Stimulated activated CD4-positive, alpha-beta T cell treated with anti-CD3 and anti-CD28 coated beads, Interleukin-1b, Interleukin-23, amount 100 ng/mL, for 1 hour (primary cell): ENCODE measurements at places on chromosomes 4 and X.

DNA sequence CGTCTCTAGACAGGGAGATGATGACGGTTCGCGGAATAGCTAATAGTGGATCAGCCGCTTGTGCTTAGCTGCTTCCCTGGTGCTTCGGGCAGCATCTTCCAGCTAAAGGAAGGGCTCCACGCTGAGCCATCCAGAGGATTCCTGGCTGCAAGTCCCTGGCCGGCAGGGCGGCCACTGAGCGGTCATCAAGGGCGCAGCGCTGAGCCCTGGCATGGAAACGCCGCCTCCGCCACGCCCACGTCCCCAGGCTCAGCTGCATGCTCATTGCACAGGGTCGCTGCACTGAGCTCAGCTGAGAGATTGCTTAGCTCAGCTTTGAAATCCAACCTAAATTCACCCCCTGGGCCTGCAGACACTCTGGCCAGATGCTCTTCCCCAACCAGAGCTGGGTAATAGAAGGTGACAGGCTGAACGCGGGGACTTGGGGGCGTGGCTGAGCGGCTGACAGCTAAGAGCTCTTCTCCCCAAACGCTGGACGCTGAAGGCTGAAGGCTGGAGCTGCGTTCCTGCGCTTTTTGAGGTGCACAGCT is 118.2 kb upstream of the KIT start:
- no peak for DNase-seq

GRCh38 chr4:129344058-129344457 is 248.1 kb downstream of the C4orf33 start:
- DNase-seq: no peak

GRCh38 chr4:52579602-52580272 is 79.4 kb downstream of the USP46 start:
- DNase-seq: no peak

GRCh38 chr4:72063726-72064125 is 31.9 kb downstream of the NPFFR2 start:
- no peak for DNase-seq

- no peak for DNase-seq
These were observed 20.9 kb downstream of the SPIN3 start for GRCh38 chrX:56974408-56974807.

DNA sequence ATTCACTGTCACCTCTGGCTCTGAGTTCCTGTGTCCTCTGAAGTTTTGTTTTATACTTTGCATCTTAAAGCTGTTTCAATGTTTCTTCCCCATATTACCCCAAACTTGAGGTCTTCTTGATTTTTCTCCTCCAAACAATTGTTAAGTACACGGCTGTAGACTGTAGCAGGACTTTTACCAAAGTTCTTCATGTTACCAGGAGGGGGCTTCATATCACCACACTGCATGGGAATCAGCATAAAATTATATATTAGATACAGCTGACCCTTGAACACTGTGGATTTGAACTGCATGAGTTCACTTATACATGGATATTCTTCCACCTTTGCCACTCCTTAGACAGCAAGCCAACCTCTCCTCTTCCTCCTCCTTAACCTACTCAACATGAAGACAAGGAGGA is 56.6 kb downstream of the SPATA18 start:
- DNase-seq: no peak

- no peak for DNase-seq
These were observed 550.9 kb downstream of the GLUD2 start for GRCh38 chrX:121598356-121598755.

DNA sequence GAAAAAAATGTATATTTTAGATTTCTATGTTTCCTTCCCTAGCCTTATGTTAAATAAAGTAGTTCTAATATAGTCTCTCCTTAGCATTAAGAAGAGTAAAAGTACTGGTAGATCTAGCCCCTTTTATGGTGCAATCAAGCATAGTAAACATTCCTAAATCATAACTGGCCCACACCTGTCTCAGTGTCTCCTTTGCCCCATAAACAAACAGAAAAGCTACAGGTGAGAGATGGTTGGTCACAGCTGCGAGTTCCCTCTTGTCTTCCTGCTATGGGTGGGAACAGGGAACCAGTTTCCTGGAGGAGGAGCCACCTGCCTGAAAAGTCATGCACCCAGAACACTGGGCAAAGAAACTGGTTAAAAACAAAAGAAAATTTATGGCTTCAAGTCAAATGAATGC is 16.6 kb downstream of the SOWAHB start:
- DNase-seq: no peak

- no peak for DNase-seq
These were observed 84.6 kb downstream of the THOC2 start for GRCh38 chrX:123648028-123648810.

DNA sequence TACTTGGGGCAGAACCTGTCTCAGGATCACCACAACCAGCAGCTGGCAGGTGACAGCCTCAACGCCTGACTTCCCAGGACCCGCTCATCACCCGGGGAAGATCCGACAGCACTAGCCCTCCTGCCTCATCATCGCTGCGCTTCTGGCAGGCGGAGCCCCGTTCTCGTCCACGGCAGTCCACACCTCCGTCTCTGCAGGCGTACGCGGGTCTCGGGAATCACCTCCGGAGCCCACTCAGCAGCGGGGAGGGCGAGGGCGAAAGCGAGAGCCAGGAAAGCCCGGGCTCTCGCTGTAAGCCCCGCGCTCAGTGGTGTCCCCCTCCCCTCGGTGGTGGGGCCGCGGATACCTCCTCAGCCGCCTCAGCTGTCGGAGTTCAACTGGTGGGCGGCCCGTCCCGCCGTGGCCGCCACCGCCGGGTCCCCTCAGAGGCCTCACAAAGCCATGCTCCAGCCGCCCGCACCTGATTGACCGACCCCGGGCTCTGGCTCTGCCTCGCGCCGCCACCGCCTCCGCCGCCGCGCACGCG is 518 bp upstream of the CNKSR2 start:
- no peak for DNase-seq

GRCh38 chrX:154490414-154491083 is at the start of gene SLC10A3:
SLC10A3 (minus strand) TSS chrX:154490629; CDS start chrX:154488940, 1,689 bp downstream.
- peak; percentile 66 for DNase-seq

GRCh38 chr4:27115221-27115620 is 254.6 kb downstream of the STIM2 start:
- DNase-seq: no peak

DNA sequence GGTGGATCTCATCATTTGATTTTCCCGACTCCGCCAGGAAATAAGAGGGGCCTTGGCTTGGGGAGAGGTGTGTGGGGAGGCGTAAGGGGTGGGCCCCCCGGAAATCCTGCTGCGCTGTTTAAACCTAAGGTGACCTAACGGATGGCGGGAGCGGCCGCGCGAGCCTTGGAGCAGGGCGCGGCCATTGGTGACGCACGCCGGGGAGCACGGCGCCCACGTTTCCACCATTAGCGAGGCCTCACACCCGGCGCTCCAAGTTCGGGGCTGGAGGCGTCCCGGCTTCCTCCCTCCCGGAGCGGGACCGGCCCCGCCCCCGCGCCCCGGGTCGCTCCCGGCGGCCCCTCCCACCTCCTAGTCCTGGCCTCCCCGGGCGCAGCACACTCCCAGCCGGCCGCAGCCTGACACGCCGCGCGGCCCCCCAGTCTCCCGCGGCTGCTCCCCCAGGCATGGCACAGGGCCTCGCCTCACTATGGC is at the start of gene SMS:
Gene SMS, plus strand, starts transcription at position 354 of the 474 bp plus-strand sequence. Its CDS starts 116 bp downstream, at position 470.
- peak; percentile 26 for DNase-seq

- no peak for DNase-seq
These were observed 137.2 kb downstream of the RAPGEF2 start for GRCh38 chr4:159240046-159240445.

- no peak for DNase-seq
These were observed 60.4 kb upstream of the BCOR start for GRCh38 chrX:40158036-40158706.

GRCh38 chr4:11194431-11194830 is 234.3 kb downstream of the HS3ST1 start:
- DNase-seq: no peak

- no peak for DNase-seq
These were observed 72.1 kb upstream of the FAM241A start for GRCh38 chr4:112073181-112073580.

DNA sequence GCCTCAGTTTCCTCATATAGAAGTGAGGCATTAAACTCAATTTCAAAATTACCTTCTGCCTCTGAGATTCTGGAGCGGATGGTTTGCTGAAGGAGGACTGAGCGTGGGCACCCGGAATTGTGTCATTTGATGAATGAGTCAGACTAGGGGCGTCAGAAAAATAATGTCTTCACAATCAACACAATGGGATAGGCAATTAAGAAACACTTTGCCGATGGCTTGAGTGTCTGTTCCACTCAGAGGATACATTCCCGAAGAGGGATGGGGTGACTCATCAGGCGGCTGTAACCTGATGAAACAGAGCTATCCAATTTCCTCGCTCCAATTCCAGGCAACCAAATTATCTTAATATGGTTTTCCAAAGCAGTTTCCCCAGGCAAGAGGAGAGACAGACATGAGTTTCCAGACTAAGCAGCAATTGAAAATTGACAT is 1.2 kb upstream of the CHRNA9 start:
- DNase-seq: no peak

DNA sequence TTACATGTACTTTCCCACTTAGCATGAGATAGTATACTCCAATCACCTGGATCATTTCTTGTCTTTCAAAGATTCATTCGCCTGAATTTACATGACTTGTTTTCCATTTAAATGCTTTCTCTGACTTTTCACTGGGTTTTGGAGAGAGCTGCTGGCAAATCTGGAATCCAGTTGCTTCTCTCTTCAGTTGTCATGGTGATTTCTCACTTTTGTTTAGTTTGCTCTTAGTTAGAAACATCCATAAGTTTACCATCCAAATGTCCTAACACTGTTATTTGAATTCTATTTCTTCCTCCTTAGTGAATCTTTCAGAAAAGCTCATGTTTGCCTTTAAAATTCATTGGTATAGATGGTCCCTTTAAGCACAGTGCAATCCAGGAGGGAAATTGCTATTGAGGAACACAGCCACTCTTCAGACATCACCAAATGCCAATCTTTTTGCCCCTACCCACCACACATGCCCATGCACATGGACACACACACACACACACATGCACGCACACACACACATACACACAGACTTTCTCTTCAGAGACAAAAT is 51.7 kb downstream of the REELD1 start:
- DNase-seq: no peak

DNA sequence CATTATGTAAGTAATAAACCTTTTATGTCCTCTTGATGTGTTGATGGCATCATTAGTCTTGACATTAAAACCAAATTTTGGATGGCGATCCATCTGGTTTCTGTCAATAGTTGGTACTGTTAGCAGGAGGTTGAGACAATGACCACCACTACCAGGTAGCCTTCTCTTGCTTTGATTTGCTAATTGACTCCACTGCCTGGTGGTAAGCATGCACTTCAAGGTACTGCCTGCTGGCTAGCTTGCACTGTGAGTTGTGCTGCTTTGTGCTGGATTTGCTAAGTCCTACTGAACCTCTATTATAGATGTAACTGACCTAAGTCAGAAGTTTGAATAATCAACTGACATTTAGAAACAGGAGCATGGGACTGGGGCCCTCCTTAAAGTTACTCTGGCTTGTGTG is 46.3 kb downstream of the ATP1B4 start:
- no peak for DNase-seq

DNA sequence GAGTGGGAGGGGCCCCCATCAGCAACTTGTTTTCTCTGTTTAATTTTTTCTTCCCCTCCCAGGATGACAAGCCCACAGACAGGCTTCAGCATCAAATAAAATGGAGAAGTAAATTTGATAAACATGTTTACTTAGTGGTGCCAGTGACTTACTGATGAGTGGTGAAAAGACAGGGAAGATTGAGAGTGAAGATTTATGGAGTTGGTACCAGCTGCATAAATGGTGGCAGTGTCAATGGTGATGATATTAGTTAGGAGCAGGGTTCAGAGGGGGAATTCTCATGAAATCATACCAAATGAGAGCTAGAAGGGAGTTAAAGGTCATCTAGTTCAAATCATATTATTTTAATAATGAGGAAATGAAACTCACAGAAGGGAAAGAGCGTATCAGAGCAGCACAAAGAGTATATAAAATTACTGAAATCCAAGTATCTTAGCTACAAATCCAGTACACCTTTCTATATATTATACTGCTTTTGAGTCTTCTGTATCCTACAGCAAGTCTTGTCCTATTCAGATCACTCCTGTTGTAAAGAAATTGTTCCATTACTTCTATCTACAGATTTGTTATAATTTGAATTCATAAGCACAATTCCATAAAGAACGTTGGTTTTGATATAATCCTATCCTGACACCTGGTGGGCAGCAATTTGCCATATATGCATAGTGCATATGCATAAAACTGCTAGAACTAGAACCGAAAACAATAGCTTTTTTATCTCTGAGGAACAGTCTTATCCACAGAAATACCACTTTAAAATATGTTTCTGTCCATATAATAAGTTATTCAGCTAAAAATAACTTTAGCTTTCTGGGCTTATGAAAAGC is 5.0 kb downstream of the P2RY10 start:
- DNase-seq: no peak
